ENCODE measurements at places on chromosomes 2 and 18.
A peak's percentile ranks its signal among the peaks of the same experiment; 100 is the strongest.

GRCh38 chr2:164554487-164554886 is 66.8 kb downstream of the GRB14 start:
- DNase-seq, result no peak

GRCh38 chr2:8684878-8685696 is 3.2 kb downstream of the ID2 start:
- peak; percentile 77 for DNase-seq

DNA sequence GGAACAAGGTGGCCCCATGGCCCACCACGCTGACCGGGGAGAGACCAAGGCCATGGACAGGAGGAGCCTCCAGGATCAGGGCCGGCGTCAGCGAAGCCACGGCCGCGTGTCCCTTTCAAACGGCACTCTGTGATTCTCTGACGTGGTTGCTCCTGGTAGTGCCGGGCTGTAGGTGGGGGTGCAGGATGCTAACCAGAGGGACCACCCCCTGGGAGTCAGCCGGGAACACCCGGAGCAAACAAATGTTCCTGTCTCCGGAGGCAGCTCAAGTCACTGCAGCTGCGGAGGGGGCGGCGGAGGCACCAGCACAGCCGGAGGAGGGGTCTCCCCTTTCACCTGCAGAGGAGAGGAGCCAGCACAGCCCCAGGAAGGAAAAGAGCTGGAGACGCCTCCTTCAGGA is 750.6 kb upstream of the SALL3 start:
- no peak for DNase-seq

DNA sequence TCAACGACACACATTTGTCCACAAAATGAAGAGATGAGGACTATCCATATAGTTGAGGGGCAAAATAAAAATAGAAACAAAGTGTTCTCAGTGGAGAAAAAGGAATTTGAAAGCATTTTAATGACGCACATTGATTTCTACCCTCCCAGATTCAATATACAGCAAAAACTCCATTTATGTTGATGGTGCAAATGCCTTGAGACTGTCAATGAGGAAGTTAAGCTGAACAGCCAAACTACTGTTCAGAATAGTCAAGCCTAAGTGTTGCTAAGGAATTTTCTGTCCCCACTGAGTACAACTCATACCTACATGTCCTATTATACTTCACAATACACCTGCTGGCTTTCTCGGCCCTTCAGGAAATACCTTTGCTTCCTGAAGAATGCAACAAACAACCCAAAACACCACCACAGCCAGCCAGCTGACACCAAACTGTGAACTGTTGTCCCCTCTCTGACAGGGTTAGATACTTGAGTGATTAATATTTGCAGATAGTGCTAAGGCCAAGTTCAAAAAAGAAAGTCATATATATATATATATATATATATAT is 27.8 kb upstream of the DARS1 start:
- DNase-seq, result no peak

DNA sequence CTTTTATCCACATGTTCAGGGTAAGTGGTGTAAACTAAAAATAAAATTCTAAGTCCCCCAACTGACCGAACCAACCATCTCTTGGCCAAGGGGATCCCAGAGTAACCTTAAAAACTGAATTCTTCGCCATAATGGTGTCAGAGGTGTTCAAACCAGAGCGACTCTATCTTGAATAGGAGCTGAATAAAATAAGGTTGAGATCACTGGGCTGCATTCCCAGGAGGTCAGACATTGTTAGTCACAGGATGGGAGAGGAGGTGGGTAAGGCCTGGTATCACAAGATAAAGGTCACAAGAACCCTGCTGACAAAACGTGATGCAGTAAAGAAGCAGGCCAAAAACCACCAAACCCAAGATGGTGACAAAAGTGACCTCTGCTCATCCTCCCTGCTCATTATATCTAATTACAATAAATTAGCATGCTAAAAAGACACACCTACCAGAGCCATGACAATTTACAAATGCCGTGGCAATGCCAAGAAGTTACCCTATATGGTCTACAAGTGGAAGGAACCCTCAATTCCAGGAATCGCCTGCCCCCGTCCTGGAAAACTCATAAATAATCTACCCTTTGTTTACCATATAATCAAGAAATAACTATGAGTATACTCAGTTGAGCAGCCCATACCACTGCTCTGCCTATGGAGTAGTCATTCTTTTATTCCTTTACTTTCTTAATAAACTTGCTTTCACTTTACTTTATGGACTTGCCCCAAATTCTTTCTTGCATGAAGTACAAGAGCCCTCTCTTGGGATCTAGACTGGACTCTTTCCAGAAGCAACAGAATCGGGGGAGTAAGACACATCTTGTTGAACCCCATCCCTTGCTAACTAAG is 302.4 kb downstream of the STK39 start:
- no peak for DNase-seq

DNA sequence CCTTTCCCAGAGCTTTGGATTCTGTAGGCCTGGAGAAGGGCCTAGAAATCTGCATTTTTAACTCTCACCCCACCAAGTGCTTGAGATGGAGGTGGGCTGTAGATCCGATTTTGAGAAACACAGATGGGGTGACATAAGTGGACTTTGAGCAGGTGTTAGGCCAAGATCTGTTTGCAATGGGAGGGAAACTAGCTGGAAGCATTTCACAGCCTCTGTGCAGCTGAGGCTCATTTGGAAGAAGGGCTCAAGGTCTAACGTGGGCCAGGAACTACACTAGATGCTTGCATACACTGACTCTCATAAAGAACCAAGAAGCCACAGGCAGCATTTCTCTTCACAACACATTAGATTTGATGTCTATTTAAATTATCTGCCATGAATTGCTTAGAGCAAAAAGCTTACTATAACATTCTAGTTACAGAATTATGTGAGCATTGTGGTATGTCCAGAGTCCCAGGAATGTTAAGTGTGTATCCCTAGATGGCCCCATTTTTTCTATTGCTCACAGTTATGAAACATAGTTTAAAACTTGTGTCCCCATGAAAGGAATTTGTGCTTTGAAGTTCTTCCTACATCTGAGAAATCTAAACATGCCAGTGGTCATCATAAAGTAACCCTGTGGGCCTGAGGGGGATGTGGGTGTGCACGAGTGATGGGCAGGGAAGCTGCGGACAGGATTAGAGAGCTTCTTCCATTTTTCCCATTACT is 77.2 kb downstream of the CD28 start:
- DNase-seq, result no peak

GRCh38 chr2:136029149-136029548 is 43.7 kb upstream of the DARS1 start:
- DNase-seq, result no peak

DNA sequence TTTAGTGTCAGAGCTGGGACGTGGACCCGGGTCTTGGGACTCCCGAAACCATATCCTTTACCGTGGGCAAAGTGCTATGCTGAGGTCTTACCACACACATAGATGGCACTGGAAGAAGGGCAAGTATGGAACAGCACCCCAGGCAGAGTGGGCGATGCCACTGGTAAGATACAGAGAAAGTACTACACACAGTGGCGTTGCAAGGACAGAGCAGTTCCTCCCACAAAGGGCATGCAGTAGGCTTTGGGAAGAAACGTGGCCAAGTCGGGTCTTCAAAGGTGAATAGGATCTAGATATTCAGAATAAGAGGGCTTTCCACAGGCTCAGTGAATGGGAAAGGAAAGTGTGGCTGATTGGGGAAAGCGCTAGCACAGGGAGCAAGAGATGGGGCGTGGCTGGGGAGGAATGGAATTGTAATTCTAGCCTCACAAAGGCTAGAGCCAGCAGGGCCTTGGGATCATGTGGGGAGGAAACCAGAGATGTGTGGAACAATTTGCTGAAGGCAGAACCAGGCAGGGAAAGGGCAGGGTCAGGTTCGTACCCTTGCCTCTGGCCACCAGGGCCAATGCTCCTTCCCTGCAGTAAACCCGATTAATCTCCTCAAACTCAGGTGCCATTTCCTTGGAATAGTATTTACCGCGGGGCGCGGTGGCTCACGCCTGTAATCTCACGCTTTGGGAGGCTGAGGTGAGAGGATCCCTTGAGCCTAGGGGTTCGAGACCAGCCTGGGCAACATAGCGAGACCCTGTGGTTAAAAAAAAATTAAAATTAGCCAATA is 36.0 kb downstream of the PCBP1 start:
- peak; percentile 19 for DNase-seq
